IMR-90 (cell line): ENCODE measurements at places on chromosomes 1 and 21.

DNA sequence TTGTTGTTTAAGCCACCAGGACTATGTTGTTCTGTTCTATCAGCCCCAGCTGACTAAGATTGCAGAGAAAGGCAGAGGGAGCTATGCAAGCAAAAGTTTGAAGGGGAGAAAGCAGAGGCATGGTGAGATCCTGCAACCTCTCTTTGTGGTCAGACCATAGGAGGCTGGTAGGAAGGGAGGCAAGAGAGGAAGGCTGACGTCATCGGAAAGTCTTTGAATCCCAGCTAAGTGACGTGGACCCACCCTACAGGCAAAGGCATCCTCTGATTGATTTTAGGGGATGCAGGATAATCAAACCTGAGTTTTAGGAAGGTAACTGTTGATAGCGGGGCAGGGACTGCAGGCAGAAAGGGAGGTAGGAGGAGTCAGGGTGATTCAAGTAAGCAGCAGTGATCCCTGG is 23.3 kb upstream of the TNNI1 start:
- DNase-seq = no peak

DNA sequence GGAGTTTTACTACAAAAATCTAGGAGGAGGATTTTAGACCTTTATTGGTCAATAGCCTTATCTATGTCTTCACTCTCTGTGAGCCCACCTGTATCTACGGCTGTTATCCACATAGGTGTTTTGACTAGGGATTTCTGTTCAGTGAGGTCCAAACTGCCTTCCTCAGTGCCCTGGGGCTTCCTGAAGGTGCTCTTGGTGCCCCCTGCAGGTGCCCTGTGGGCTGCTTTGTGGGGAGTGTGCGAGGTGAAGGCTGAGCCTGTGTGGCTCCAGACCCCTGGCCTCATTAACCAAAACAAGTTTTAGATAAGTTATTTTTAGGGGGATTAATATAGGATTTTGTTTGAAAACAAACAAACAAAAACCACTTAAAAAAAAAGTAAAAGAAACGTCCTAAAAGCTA is 122.5 kb downstream of the KIF26B start:
- no peak for DNase-seq

DNA sequence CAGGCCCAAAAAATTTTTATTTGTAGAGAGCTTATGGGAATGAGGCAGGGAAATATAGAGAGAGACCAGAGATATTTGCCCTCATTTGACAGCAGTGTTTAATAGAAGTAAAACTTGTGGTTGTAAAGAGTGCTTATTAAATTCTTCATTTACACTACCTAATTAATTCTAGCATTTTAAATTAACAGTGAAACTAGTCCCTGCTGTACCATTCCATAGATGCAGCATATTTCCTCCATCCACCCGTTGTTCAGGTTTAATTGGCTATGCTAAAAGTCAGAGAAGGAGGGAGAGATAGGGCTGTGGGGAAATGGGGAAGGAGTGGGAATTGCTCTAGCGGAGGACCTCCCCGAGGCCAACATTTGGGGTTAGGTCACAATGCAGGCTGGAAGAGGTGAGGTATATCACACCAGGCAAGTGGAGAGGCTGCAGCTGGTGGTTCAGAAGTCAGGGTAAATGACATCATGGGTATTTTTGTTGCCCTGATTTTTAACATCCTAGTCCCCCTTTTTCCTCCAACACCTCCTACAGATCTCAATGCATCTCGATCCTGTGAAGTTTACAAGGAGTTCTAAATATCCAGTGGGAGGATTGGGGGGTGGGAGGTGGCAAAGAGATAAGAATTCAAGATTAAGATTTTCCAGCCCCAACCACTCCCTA is 38.6 kb downstream of the ELAVL4 start:
- DNase-seq = no peak

DNA sequence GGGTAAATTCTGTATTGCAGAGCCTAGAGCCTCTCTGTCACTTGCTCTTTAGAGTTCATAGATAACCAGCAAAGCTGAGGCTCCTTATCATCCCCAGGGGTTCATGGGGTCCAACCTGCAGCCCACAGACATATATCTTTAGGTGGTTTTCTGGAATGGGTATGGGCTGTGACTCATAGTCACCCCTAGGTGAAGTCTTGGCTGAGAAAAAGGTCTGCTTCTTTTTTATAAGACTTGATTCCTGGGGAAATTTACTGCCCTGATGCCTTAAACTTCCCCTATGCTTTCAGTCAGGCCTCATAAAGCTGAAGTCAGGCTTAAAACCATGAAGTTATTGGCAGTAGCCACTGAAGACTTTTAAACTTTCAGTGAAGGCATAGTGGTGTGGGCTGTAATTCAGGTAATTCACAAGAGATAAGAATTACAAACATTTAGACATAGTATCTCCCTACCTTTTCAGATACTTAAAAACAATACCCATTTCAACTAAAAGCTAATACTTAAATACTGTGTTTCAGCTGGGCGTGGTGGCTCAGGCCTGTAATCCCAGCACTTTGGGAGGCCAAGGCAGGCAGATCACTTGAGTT is 46.8 kb downstream of the MACO1 start:
- DNase-seq = no peak

DNA sequence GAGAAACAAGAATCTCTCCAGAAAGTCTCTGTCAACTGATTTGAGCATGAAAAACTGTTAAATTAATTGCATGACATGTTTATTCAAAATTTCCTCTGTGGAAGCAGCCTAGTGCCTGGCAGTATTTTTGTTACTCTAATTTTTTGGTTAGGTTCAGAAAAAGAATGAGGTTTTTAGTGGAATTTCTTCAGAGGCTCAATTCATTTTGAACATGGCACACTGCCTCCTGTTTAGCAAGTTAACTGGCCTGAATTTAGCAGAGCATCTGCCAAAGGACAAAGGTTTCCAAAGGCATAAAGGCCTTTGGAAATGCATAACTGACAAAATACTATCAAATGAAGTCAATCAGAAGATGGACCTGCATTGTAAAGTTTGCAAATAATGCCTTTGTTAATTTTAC is 1326.5 kb downstream of the PLA2G4A start:
- no peak for DNase-seq

GRCh38 chr1:108533351-108534083 is 26.4 kb upstream of the EEIG2 start:
- DNase-seq = no peak

GRCh38 chr1:61079898-61080336 is 2.4 kb upstream of the NFIA start:
- peak; percentile 67 for DNase-seq

GRCh38 chr1:21497466-21498061 is 11.7 kb upstream of the ALPL start:
- DNase-seq = no peak

DNA sequence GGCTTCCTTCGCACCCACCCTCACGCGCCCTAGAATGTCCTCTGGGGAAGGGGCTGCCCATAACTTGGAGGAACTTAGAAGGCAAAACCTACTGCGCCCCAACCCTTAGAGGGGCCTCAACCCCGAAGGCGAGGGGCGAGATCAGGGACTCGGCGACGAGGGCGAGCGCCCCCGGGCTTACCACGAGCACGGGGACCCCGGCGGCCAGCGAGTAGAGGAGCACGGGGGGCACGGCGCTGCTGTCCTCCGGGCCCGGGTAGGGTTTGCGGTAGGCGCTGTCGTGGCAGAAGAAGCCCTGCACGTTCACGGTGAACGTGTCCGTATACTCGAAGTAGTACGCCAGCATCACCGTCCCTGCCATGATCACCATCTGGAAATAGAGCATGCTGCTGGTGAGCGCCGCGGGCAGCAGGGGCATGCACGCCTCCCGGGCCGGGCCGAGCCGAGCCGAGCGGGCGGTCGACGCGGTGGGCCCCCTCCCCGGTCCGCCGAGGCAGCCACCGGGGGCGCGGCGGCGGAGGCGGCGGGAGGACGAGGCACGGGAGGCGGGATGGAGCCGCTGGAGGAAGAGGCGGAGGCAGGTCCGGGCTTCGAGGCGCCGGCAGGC is 304 bp downstream of the PLPPR5 start:
- DNase-seq = peak; percentile 19

GRCh38 chr1:150619576-150620509 is 9.6 kb downstream of the ENSA start:
- DNase-seq = peak; percentile 80

- DNase-seq = peak; percentile 80
These were observed 11.6 kb upstream of the TNFSF18 start for GRCh38 chr1:173062150-173062938.

DNA sequence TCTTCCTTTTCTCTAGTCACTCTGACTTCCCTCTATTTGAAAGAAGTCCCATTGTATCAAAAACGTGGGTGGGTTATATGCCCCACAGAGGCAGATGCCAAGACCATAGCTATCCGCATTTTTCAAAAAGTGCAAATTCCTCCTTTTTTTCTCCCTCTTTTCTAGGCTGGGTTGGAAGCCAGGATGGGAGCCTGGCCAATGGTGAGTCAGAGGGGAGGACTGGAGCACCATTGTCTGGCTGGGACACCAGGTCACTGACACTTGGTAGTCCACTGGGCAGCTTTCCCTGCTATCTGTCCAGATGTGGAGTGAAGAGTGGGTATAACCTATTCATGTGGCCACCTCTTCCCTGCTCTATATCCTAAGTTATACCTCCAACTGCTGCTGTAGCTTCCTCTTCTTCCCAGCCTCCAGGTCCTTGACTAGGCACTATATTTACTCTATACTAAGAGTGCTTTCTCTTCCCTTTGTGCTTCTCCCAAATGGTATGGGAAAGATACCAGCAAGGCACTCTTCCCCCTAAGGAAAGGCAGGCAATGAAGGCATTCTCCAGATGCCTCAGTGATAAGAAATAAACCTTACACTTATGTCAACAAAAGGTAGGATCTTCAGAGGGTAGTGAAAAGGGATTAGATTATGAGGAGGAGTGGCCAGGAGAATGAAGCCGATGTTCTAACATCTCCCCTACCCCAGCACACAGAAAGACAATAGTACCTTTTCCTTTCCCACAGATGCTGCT is 12.9 kb downstream of the PI4KB start:
- peak; percentile 87 for DNase-seq

GRCh38 chr1:178150610-178151009 is 56.7 kb downstream of the RASAL2 start:
- DNase-seq = peak; percentile 29

DNA sequence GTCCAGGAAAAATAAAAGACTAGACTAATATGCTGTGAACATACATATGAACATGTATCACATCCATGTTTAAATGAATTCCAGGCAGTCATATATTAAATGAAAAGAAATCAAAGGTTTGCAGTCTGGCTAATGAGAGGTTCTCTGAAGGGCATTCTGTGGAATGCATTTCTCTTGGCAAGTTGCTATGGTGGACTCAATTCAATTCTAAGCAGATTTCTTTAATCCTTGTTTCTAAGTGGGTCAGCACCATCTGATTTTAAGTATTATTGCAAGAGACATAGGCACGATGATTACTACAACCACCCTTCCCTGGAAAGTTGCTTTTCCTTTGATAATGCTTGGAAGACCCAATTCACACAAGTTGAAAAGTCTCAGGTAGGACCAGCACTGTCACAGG is 23.9 kb upstream of the ABCA4 start:
- no peak for DNase-seq
